ENCODE measurements at places on chromosomes 4 and X. TPM values are rescaled to one million over a fixed set of nuclear protein-coding genes. Genes with fewer than 3 reads are reported as not detected.

- no peaks in the 10 kb centered on the region for H3K36me3 ChIP-seq
- H3K27me3 ChIP-seq, result peaks cover under 1% of the 10 kb centered on the region
- peak overlapping the region; percentile 16 for H3K4me3 ChIP-seq
- peaks cover 55% of the 10 kb centered on the region for H3K4me1 ChIP-seq
Observed at GRCh38 chr4:13705521-13706041, 78.1 kb upstream of the BOD1L1 start.

DNA sequence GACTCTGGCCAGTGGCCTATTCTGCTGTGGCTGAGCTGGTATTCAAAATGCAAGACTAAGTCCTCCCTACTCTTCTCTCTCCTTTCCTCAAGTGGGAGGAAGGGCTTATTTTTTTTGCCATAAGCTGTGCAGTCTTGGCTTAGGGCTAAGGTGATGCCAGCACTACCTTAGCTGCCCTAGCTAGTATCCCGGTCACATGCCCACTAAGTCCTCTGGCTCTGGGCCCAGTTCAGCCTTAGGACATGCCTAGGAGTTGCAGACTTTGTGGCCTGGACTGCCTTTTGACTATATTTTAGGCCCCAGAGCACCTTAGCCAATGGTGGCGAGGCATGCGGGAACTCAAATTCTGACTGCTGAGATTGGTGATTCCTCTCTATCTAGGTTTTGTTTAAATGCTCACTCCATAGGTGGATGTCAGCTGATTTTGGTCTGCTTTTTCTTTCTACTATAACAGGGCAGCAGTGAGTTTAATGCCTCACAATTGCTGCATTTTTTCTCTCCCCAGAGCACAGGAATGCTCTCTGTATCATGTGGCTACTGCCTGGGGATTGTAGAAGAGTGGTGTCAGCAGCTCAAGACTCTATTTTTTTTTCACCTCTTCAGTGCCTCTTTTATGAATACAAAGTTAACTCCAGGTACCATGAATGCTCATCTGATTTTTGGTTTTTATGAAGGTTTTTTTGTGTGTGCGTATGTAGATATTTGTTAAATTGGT lies 472.9 kb upstream of the GRID2 start:
- H3K4me1 ChIP-seq, result no peaks in the 10 kb centered on the region
- H3K27me3 ChIP-seq, result no peaks in the 10 kb centered on the region
- H3K36me3 ChIP-seq, result no peaks in the 10 kb centered on the region
- no peak overlapping the region for H3K27ac ChIP-seq
- no peak for DNase-seq

- no peak for DNase-seq
- no peak overlapping the region for H3K27ac ChIP-seq
- peaks cover 7% of the 10 kb centered on the region for H3K4me1 ChIP-seq
- no peaks in the 10 kb centered on the region for H3K36me3 ChIP-seq
Observed at GRCh38 chr4:66300336-66300934, 630.1 kb upstream of the EPHA5 start.

GRCh38 chr4:145481164-145481941 lies at the start of gene SMAD1:
Gene SMAD1 (plus strand): TSS chr4:145481853. CDS start chr4:145514614, 32,761 bp downstream.
- peaks cover 13% of the 10 kb centered on the region for H3K4me1 ChIP-seq
- H3K27me3 ChIP-seq, result no peaks in the 10 kb centered on the region
- peak; percentile 88 for DNase-seq
- no peaks in the 10 kb centered on the region for H3K36me3 ChIP-seq
- peak within 1 kb of the TSS; percentile 62 for H3K27ac ChIP-seq
- peak within 1 kb of the TSS; percentile 86 for H3K4me3 ChIP-seq

Gene TRIML2
- 0.76 TPM for total RNA-seq

Gene XPNPEP2
- not detected for total RNA-seq

Gene NPY5R
- total RNA-seq, result not detected

- H3K36me3 ChIP-seq, result peaks cover 6% of the 10 kb centered on the region
- no peak for DNase-seq
Observed at GRCh38 chr4:8905773-8906667, 34.4 kb upstream of the HMX1 start.

Gene TKTL1
- total RNA-seq, result not detected

DNA sequence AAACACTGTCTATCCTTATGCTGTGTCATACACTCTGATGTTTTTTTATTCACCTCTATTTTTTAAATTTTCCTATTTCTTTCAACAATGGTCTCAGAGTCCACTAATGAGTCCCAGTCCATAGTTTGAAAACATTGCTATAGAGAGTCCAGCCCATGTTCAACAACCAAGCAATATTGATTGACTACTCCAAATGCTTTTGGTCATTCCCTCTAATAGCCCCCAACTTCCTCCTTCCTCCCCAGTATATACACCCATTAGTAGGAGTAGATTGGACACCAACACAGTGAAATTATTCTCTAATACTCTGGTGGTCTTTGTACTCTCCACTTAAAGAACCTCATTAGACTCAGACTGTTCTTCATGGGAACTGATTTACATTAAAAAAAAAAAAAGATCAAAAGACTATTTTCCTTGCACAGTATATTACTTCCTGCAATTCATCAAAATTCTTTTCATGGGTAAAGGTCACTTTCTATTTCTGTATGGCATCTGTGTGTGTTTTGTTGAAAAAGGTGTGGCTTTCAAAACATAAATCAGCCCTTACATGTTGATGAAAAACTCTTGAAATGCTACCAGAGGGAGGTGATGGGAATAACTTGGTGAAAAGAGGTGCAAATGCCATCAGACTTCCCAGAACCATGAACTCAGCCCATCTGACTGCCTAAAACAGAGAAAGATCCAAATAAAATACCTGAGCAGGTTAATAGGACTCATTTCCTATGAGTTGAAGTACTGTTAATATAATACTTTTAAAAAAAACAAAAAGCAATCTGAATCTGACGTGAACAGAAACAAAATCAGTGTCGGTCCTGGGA lies 250.3 kb upstream of the KLF3 start:
- no peaks in the 10 kb centered on the region for H3K4me1 ChIP-seq
- H3K4me3 ChIP-seq, result no peak overlapping the region
- no peaks in the 10 kb centered on the region for H3K36me3 ChIP-seq
- no peaks in the 10 kb centered on the region for H3K27me3 ChIP-seq
- H3K27ac ChIP-seq, result no peak overlapping the region
- DNase-seq, result no peak

- H3K4me1 ChIP-seq, result peaks cover 22% of the 10 kb centered on the region
- H3K27me3 ChIP-seq, result no peaks in the 10 kb centered on the region
- H3K4me3 ChIP-seq, result no peak overlapping the region
- no peak for DNase-seq
Observed at GRCh38 chrX:17075004-17075403, 128.5 kb downstream of the REPS2 start.

GRCh38 chrX:49230500-49231232 lies 2.5 kb downstream of the CACNA1F start:
- H3K27me3 ChIP-seq, result peaks cover 2% of the 10 kb centered on the region
- H3K4me3 ChIP-seq, result no peak overlapping the region
- no peak for DNase-seq
- H3K36me3 ChIP-seq, result no peaks in the 10 kb centered on the region

DNA sequence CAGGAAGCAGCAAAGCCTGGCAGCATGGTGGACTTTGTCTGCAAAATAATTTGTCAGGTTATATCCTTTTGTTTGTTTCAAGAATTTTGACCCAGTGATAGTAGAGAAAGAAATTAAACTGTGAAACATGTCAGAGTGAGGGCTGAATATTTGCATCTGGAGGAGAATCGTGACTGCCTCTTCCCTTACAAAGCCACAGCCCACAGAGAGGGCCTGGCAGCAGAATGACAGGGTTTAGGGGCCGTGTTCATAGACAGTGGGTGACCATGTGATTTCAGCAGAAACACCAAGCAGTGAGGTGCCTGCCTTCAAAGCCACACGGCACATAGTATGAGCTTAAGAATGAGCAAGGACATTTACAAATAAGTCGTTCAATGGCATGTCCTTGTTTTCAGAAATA lies 24.4 kb upstream of the PLAC8 start:
- no peak overlapping the region for H3K4me3 ChIP-seq
- peaks cover 6% of the 10 kb centered on the region for H3K4me1 ChIP-seq
- peaks cover 3% of the 10 kb centered on the region for H3K27me3 ChIP-seq
- no peak for DNase-seq
- no peak overlapping the region for H3K27ac ChIP-seq

DNA sequence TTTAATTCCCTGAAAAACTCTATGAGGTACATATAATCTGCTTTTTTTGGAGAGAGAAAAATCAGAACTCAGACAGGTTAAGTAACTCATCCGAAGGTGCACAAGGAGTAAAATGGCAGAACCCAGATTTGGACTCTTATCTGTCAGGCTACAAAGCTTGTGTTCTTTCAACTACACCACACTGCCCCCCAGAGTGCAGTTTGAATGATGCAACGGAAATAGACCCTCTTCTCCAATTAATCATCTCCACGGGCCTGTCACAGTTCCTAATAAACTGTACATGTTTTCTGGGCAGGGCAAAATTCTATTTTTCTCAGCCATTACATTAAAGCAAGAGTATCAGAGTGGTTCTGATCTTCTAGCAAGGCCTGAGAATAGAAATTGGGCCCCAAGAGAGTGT lies 35.3 kb upstream of the DCX start:
- H3K4me1 ChIP-seq, result no peaks in the 10 kb centered on the region
- no peak for DNase-seq
- no peaks in the 10 kb centered on the region for H3K36me3 ChIP-seq

Gene P2RY8
- total RNA-seq, result not detected

GRCh38 chrX:140141444-140142029 lies 176.2 kb upstream of the CXorf66 start:
- peak; percentile 5 for DNase-seq
- H3K36me3 ChIP-seq, result no peaks in the 10 kb centered on the region
- H3K4me1 ChIP-seq, result no peaks in the 10 kb centered on the region
- H3K4me3 ChIP-seq, result no peak overlapping the region
- H3K27ac ChIP-seq, result no peak overlapping the region
- H3K27me3 ChIP-seq, result no peaks in the 10 kb centered on the region

Gene USP17L19
- not detected for total RNA-seq

Gene WNK3
- not detected for total RNA-seq

Gene MAGEA2
- total RNA-seq, result not detected

DNA sequence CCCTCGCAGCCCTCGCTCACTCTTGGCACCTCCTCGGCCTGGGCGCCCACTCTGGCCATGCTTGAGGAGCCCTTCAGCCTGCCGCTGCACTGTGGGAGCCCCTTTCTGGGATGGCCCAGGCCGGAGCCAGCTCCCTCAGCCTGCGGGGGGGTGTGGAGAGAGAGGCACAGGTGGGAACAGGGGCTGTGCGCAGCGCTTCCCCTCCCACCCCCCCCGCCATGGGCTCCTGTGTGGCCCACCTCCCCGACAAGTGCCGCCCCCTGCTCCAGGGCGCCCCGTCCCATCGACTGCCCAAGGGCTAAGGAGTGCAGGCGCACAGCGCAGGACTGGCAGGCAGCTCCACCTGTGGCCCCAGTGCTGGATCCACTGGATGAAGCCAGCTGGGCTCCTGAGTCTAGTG lies 220.2 kb downstream of the STPG2 start:
- H3K27me3 ChIP-seq, result no peaks in the 10 kb centered on the region
- H3K27ac ChIP-seq, result no peak overlapping the region
- H3K4me3 ChIP-seq, result no peak overlapping the region

- no peaks in the 10 kb centered on the region for H3K4me1 ChIP-seq
- no peak for DNase-seq
- no peaks in the 10 kb centered on the region for H3K36me3 ChIP-seq
- H3K27ac ChIP-seq, result no peak overlapping the region
- H3K27me3 ChIP-seq, result peaks cover 4% of the 10 kb centered on the region
- H3K4me3 ChIP-seq, result no peak overlapping the region
Observed at GRCh38 chr4:184851200-184851541, 25.4 kb upstream of the ACSL1 start.

DNA sequence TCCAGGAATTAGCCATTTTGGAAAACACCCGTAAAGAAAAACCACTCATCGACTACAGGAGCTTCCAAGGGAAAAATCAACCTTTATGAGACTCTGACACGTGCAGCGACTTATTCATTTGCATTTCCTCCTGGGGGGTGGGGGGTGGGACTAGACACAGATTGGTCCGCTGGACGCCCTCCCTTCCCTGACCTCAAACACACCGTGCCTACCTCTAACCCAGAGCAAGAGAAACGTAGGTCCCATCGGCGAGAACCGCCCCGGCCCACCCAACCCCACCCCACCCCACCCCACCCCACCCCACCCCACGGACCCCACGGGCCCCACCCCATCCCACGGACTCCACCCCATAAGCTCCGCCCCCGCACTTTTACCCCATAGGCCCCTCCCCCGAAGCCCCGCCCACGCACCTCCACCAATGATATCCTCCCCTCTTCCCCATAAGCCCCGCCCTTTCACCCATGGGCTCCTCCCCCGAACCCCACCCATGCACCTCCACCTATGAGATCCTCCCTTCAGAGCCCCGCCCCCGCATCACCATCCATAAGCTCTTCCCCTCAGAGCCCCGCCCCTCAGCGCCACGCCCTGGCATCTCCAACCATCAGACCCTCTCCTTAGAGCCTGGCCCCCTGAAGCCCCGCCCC lies 1.1 kb downstream of the GTPBP6 start:
- H3K36me3 ChIP-seq, result peaks cover 13% of the 10 kb centered on the region
- no peaks in the 10 kb centered on the region for H3K4me1 ChIP-seq
- peak overlapping the region; percentile 98 for H3K27ac ChIP-seq
- no peak for DNase-seq
- peak overlapping the region; percentile 94 for H3K4me3 ChIP-seq

- H3K4me3 ChIP-seq, result no peak overlapping the region
- DNase-seq, result no peak
- H3K36me3 ChIP-seq, result no peaks in the 10 kb centered on the region
- H3K4me1 ChIP-seq, result no peaks in the 10 kb centered on the region
- peaks cover 1% of the 10 kb centered on the region for H3K27me3 ChIP-seq
- H3K27ac ChIP-seq, result no peak overlapping the region
Observed at GRCh38 chr4:163611784-163612445, 117.4 kb downstream of the TMA16 start.

GRCh38 chr4:140361099-140361498 lies 12.3 kb upstream of the SCOC start:
- H3K36me3 ChIP-seq, result no peaks in the 10 kb centered on the region
- no peak overlapping the region for H3K4me3 ChIP-seq
- H3K4me1 ChIP-seq, result no peaks in the 10 kb centered on the region
- H3K27ac ChIP-seq, result no peak overlapping the region

GRCh38 chr4:56531823-56532222 lies 26.2 kb downstream of the ARL9 start:
- peaks cover 24% of the 10 kb centered on the region for H3K27me3 ChIP-seq
- H3K4me3 ChIP-seq, result no peak overlapping the region
- no peaks in the 10 kb centered on the region for H3K36me3 ChIP-seq
- H3K27ac ChIP-seq, result no peak overlapping the region
- H3K4me1 ChIP-seq, result no peaks in the 10 kb centered on the region

GRCh38 chrX:16124201-16124600 lies 836 bp downstream of the GRPR start:
- no peak for DNase-seq
- no peaks in the 10 kb centered on the region for H3K27me3 ChIP-seq
- no peak overlapping the region for H3K27ac ChIP-seq
- peaks cover 8% of the 10 kb centered on the region for H3K36me3 ChIP-seq
- peaks cover 25% of the 10 kb centered on the region for H3K4me1 ChIP-seq
- no peak overlapping the region for H3K4me3 ChIP-seq

DNA sequence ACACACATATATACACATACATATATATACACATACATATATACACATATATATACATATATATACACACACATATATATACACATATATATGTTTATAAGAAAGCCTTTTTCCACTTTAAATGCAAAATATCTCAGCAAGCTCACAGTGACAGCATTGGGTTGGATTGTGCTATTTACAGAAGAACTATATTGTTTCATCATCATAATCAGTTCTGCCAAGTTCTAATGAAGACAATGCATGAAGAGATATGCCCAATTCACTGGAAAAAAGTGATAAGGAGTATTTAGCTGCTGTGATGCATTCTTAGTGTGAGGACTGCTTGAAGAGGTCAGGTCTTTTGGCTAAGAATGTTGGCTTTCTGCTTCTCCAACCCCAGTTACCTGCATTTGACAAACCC lies 54.4 kb downstream of the RNF150 start:
- H3K27me3 ChIP-seq, result no peaks in the 10 kb centered on the region
- no peak overlapping the region for H3K4me3 ChIP-seq
- no peaks in the 10 kb centered on the region for H3K36me3 ChIP-seq
